ENCODE measurements at places on chromosomes 7 and 10.

DNA sequence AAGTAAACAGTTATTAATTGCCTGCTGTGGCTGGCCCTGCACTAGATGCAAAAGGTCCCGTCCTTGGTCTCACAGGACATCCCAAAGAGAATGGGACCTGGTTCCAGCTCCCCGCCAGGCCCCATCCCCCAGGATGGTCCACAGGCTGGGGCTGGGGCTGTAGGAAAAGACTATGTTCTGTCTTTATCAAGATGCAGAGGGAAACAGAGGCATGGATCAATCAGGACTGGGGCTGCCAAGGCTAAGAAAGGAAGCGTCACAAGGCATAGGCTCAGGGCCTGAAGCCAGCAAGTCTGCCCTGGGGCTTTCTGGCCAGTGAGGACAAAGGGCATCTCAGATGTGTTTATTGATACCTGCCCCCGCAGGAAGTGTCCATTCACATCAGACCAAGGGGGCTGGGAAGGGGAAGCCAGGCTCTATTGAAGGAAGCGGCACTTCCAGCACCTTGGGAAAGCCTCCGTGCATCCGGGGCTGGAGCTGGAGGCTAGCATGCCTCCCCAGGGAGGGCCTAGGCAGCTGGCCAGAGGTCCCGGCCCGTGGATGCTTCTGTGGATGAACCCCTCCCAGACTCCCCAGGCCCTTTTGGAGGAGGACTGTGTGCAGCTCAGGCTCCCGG is 5.8 kb downstream of the VSIR start:
- no peak for DNase-seq

DNA sequence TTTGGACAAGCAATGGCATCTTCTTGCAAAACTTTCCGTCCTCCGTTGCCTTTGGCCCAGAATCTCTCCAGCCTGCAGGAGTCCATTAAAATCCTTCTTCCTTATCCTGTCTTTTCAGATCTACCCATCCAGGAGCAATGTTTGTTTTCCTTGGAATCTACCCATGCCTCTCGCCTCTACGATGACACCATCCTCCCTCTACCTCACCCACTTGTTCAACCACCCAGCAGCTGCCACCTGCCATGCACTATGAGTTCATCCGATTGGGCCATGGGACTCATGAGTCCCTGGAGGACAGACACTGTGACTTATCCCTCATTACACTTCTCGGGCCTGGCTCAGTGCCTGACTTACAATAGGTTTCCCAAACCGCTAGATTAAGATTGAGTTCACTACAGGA is 26.8 kb upstream of the MGMT start:
- peak; percentile 27 for DNase-seq

GRCh38 chr7:126411821-126412383 is 840.8 kb downstream of the GRM8 start:
- DNase-seq = no peak

- no peak for DNase-seq
These were observed 78.6 kb downstream of the CDH23 start for GRCh38 chr10:71475243-71475871.

- DNase-seq = no peak
These were observed 38.0 kb downstream of the ZNF716 start for GRCh38 chr7:57487957-57488356.

- DNase-seq = no peak
These were observed 10.6 kb upstream of the TSPAN14 start for GRCh38 chr10:80443531-80443974.

GRCh38 chr10:101007915-101008822 is 8.6 kb downstream of the LZTS2 start:
- DNase-seq = no peak

GRCh38 chr7:49850921-49851613 is 77.6 kb downstream of the VWC2 start:
- DNase-seq = no peak

DNA sequence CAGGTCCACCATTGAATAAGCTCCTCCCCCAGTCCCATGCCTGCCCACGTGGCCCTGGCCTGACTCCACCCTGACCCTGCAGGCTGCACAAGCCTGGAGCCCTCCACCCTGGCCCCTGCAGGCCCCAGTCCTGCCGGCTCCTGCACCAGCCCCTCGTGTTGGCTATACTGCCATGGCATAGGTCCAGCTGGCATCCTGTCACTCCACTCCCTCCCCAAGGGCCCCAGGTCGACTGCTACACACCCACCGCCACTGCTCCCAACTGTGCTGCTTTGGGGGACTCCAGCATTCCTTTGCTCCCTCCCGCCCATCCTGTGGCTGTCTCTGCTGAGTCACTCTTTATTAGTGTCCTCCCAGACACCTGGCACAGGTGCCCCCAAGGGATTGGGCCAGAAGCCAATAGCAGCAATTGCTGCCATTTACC is 32.4 kb upstream of the HSPA12A start:
- no peak for DNase-seq

All from NCI-H1436 (cell line).